NCI-H446 (cell line): ENCODE measurements at places on chromosomes 2 and 18.
A peak's percentile ranks its signal among the peaks of the same experiment; 100 is the strongest.

DNA sequence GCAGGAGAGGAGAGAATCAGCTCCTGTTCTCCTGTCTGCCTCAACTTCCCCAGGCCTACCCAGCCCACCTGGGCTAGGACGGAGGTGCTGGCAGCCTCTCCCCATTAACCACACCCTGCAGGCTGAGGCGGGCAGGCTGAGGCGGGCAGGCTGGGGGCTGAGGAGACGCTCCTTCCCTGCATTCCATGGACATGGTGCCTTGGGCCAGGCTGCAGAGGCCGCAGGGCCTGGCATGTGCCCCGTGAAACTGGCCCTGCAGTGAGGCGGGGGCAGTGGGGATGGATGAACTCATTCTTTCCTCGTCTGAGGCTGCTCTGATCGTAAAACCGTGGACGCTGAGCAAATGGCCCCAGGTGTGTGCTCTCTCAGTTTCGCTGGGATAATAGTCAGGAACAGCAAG lies 84.7 kb upstream of the LAPTM4A start:
- no peak for DNase-seq

GRCh38 chr2:11809586-11810236 lies 63.3 kb downstream of the LPIN1 start:
- DNase-seq: no peak

GRCh38 chr2:137161250-137161649 lies 395.9 kb downstream of the THSD7B start:
- no peak for DNase-seq

DNA sequence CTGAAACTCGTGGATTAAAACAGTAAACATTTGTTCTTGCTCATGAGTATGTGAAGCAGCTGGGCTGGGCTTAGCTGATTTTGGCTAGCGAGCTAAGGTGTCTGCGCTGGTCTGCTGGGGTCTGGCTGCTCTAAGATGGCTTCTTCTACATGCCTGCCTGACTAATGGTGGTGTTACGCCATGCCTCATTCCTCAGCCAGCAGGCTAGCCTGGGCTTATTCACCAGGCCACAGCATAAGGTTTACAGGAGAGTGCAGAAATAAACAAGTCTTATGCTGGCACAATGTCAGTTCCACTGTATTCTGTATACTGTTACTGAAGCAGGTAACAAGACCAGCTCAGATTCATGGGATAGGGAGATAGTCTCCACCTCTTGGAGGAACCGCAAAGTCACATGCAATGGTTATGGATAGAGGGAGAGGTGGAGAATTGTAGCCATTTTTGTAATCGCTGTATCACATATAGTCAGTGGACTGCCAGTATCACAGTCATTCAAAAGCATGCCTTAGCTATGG lies 80.0 kb downstream of the RHBDD1 start:
- DNase-seq: no peak

- DNase-seq: no peak
These were observed 108.2 kb downstream of the GAREM1 start for GRCh38 chr18:32362484-32362883.

- peak; percentile 83 for DNase-seq
These were observed 40.6 kb downstream of the SPC25 start for GRCh38 chr2:168849610-168850009.

DNA sequence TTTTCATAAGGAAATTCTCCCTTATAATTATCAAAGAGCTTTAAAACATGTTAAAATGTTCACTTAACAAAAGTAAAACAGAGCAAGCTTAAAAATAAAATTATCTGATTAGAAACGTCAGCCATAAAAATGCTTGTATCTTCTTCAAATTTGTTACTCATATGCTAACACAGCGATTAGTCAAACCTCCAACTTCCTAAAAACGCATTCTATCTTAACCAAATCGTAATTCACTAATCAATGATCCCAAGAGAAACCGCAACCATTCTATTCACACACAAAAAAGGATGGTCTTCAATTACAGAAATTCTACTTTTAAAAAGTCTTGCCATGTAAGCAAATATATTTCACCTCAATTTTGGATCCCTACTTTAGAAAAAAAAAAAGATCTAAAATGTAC lies 1.9 kb downstream of the STK17B start:
- DNase-seq: no peak

DNA sequence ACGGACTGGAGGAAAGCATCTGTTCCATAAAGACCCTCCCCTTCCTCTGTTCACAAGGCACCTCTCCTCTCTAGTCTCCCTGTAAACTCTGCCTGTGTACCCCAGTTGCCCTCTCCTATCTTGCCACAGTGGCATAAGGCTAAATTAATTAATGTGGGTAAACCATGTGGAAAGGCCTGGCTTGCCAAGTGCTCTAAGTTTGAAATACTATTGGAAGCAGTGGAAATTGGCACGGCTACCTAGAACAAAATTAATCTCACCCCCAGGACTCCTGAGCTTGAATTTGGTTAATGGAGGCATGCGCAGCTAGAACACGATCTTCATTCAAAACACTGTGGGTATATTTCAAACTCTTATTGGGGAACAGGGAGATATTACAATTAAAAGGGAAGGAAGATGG lies 19.2 kb upstream of the SLC14A2 start:
- DNase-seq: peak; percentile 85

DNA sequence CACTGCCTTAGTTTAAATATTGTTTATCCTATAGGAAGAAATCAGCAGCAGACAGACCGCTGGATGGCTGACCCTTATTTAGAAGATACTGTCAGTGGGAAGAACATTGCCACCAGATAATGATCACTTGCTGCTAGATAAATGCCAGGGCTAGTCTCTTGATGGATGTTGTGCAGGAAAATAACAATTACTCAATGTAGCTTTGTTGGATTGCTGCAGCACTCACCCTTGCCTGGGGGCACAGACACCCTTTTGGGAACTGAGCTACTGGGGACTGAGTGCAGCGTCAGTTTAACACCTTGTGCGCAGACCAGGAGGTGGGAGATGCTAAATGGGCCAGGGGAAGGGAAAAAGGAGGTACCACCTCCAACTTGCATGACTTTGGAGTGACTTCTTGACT lies 64.2 kb upstream of the CAPN13 start:
- no peak for DNase-seq

DNA sequence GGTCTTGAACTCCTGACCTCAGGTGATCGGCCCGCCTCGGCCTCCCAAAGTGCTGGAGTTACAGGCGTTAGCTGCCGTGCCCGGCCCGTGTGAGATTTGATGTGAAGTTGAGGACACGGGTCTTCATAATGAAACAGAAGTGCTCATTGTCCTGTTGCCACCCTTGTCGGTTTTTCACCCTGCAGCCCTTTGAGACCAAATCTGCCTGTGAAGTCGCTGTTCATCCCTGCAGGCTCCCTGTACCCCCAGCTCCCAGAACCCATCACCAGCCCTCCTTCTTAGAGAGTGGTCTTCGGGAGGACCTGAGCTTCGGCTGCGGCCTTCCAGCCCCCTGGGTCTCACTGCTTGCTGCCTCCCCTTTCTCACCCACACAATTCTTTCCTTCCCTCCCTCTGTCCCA lies 325.2 kb downstream of the GBX2 start:
- no peak for DNase-seq

- no peak for DNase-seq
These were observed 224.6 kb downstream of the PHLPP1 start for GRCh38 chr18:62939926-62940325.

- DNase-seq: no peak
These were observed 52.6 kb downstream of the GNAL start for GRCh38 chr18:11741505-11742145.

GRCh38 chr2:3587432-3587831 lies 7.5 kb upstream of the COLEC11 start:
- DNase-seq: no peak

DNA sequence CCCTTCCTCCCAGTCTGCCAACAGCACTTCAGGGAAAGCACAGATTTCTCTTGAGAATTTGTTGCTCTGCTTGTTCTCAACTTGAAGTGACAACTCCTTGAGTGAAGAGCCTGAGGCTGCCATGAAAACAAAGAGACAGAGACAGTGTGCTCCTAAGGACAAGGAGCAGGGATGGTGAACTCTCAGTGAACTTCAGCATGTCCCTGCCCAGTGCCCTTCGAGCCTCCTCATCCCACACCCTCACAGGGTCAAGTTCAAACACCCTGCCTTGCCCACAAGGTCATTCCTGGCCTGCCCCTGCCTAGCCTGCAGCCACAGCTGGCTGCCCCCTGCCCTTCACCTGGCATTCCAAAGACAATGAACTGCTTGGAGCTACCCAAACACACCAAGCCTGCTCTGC lies 343.5 kb upstream of the KLHL29 start:
- DNase-seq: no peak

GRCh38 chr2:241459520-241459919 lies 48.9 kb downstream of the STK25 start:
- peak; percentile 19 for DNase-seq

DNA sequence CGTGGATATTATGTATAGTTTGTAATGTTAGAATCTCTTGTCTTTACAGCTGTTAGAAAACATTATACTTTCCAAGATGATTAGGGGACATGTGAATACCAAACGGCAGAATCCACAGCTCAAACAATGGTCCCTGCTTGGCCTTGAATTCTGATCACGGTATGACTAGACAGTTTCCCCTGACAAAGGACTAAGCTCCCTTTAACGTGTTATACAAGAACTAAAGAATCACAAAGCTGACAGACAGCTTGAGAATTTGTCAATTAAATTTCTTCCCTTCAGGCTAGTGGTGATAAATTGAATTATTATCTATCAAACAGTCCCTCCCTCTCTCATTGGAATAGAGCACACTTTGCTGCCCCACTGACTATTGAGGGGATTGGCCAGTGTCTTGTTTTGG lies 359.2 kb upstream of the ID2 start:
- DNase-seq: no peak

DNA sequence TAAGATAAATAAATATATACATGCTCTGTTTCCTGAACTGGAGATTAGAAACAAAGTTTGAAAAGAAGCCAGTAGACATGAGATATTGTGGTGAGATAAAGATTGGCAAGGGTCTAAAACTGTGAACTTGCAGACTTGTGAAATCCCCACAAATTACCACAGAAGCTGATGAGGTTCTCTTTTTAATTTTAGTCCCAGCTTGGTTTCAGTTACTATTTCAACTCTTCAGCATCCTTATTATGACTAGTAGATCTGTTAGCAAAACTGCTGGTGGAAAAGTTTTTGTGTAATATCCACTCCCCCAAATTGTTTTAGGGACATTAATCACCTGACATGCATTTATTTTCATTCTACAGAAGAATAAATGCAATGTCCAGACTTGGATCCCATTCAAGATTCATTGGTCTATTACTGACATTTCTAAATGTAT lies 20.8 kb downstream of the RASGRP3 start:
- DNase-seq: no peak

GRCh38 chr2:223635080-223635479 lies 32.9 kb upstream of the SCG2 start:
- no peak for DNase-seq

GRCh38 chr2:232880764-232881351 lies 10.8 kb downstream of the SNORC start:
- no peak for DNase-seq

DNA sequence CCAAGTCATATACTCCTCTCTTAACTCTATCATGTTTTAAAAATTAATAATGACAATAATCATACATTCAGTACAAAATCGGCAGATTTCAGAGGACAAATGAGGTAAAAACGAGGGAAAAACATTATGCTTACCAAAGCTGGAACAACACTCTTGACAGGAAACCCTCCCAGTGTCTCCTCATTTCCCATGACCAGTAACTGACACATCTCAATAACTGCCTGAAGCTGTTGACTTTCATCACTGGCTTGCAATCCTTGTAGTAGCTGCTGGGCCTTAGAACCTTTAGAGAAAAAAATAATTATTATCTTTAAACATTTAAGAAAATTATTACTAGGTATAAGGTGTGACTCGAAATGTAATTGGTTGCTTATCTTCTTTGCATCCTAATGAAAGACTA lies 103.6 kb downstream of the TRIP12 start:
- DNase-seq: no peak

- DNase-seq: no peak
These were observed 533.5 kb downstream of the TNS1 start for GRCh38 chr2:217469203-217469810.

DNA sequence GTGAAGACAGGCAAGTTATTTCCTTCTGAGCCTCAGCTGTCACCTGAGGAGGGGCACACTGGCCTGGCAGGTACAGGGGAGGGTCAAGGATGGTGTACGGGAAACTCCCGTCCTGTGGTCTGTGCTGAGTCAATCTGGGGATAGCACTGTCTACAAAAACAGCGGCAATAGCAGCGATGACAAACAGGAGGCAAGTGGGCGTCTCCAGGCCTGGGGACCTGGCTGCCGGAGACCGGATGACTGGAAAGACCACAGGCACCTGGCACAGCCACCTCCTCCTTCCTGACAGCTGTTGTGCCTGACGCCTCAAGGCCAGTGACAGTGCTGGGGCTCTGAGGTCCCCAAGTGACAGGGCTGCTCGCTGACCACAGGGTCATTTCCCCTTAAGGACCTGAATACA lies 202.1 kb upstream of the HS6ST1 start:
- no peak for DNase-seq

DNA sequence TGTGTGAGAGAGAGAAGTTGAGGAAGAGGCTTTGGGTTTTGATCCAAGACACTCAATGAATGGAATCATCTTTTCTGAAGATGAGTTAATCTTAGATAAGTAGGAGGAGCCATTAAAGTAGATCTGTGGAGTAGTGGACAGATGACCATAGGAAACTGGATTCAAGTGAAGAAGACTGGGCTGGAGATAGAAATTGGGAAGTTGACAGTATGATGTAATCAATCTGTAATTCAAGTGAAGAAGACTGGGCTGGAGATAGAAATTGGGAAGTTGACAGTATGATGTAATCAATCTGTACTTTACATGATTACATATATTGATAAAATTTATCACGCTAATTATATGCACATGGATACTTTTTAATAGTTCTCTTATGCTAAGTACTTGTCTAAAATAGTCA lies 92.8 kb downstream of the PHLPP1 start:
- DNase-seq: no peak

DNA sequence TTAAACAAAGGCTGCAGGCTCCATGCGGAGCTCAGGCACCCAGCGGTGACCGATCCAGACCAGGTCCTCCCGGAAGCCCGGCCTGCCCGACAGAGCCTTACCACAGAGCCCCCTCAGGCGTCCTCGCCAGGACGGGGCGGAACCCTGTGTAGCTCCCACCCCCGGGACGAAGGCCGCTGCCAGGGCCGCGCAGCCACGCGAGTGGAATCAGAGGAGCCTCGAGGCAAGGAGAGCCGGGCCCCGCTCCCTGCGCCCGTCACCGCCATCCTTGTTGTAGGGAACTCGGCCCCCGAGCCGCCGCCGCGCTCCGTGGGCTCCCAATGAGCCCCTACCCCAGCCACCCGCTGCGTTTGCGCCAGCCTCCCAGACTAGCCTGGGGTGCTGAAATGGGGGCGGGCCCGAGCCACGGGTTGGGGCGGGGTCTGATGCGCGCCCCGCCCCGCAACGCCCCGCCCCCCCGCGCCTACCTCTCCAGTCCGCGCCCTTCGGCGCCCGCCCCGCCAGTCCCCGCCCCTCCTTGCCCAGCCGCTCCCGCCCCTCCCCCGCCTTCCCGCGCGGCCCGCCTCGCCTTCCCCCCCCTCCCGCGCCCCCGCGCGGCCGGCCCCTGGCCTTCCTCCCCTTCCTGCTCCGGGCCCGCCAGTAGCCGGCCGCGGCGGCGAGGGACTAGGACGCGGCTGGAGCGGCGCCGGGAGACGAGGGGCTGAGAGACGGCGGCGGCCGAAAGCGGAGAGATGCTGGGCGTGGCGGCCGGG lies at the start of gene LIMS1:
TSS of gene LIMS1 (plus strand) at position 639 of the 752 bp plus-strand sequence. CDS start at position 732, 93 bp downstream.
- peak; percentile 89 for DNase-seq

- DNase-seq: no peak
These were observed at the start of gene TMEM163 for GRCh38 chr2:134718817-134719814. TSS of gene TMEM163 (minus strand) at chr2:134719000.

- DNase-seq: no peak
These were observed 26.5 kb upstream of the TWIST2 start for GRCh38 chr2:238821391-238821790.

GRCh38 chr2:36137612-36138011 lies 218.0 kb upstream of the CRIM1 start:
- DNase-seq: no peak
